ENCODE measurements at places on chromosomes 3 and 15. TPM values are rescaled to one million over a fixed set of nuclear protein-coding genes. Genes with fewer than 3 reads are reported as not detected.

HDAC11 gene
- total RNA-seq = 14.7 TPM

SPTBN5 gene
- total RNA-seq = 0.43 TPM

RAD18 gene
- total RNA-seq = 7.2 TPM

EEFSEC gene
- 8.5 TPM for total RNA-seq

PIGZ gene
- total RNA-seq = 2.6 TPM

CPA3 gene
- not detected for total RNA-seq

CX3CR1 gene
- total RNA-seq = under 0.01 TPM

GPR171 gene
- not detected for total RNA-seq

CFAP20DC gene
- 7.7 TPM for total RNA-seq

GATM gene
- total RNA-seq = 2.6 TPM

TMEM45A gene
- 18.8 TPM for total RNA-seq

ANKUB1 gene
- 1.3 TPM for total RNA-seq

COL6A5 gene
- total RNA-seq = not detected

RTP2 gene
- not detected for total RNA-seq

GOLGA6L10 gene
- total RNA-seq = 0.24 TPM

CCDC191 gene
- total RNA-seq = 1.7 TPM

ARPIN gene
- 8.9 TPM for total RNA-seq

ALDH1A2 gene
- 2.7 TPM for total RNA-seq

LSAMP gene
- total RNA-seq = under 0.01 TPM

MFSD1 gene
- total RNA-seq = 48.4 TPM

PLA1A gene
- 0.96 TPM for total RNA-seq

PRKCI gene
- total RNA-seq = 67.4 TPM

PDCD10 gene
- total RNA-seq = 118 TPM

ITIH1 gene
- total RNA-seq = not detected

TERB2 gene
- total RNA-seq = not detected
